ENCODE measurements at places on chromosomes 16 and 17.

GRCh38 chr16:66562409-66562808, 3.8 kb upstream of the CMTM1 start:
- no peak for DNase-seq

- no peak for DNase-seq
Observed at GRCh38 chr16:51565184-51565583, 414.1 kb upstream of the SALL1 start.

GRCh38 chr16:70685061-70685937, 554 bp downstream of the MTSS2 start:
- no peak for DNase-seq

GRCh38 chr17:63446753-63447470, 806 bp upstream of the CYB561 start:
- peak; percentile 49 for DNase-seq

DNA sequence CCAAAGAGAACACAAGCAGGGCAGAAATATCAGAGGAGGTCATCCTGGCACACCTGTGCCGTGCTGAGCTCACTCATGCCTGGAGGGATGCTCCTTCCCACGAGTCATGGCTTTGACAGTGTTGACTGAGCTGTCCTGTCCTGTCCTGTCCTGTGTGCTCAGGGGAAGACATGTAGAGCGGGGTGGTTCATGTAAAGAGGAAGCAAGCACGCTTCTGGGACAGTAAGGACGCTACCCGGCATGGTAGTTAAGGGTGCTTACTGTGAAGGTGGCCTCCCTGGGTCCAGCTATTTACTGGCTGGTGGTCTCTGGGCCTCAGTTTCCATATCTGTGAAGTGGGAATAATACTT, 398 bp downstream of the LGALS9 start:
- DNase-seq = peak; percentile 35

DNA sequence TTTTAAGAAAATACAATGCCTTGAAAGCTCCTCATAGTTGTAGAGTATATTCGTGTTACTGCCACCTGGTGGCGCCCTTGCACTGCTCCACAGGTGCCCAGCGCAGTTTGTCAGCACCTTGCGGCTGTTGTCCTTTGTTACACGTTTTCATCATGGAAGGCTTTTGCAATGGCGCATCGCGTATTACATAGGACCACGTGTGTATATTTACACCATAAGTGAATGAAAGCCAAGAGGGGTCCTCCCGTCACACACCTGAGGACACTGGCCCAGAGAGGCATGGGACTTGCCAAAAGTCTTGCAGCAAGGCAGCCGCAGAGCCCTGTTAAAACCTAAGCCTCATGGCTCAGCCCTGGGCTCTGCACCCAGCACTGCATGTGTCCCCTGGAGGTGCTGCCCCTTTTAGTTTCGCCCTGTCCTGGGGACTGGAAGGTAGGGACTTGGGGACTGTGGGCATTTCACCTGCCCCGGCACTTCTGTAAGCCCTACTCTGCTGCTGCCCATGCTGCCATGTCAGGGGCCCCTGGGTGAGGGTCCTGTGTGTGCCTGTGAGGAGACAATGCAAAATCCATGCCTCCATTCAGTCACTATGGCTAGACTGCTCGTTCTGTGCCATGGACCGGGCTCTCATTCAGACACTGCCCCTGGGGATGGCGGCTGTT, 24.3 kb downstream of the POLR3E start:
- peak; percentile 81 for DNase-seq

GRCh38 chr16:17936766-17937402, 399.7 kb downstream of the NPIPA8 start:
- DNase-seq = no peak

DNA sequence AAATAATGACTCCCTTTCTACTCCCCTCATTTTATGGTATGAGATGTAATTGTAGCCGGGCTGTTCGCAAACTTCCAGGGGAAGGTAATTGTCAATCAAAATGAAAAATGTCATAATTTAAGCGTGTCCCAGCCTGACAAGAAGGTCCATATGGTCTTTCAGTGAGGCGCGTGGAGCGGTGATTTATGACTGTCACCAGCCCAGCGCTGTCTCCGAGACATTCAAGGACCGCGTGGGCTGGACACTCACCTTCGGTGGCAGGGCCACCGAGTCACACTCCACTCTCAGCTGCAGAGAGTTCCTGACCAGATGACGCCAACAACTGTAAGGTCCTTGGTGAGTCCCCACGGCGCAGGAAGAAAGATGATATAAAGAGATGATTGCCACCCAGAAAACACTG, 157.7 kb upstream of the TNRC6C start:
- DNase-seq = no peak

GRCh38 chr17:81222620-81222905, 202 bp downstream of the CEP131 start:
- no peak for DNase-seq

GRCh38 chr16:75342308-75342811, 90.9 kb upstream of the BCAR1 start:
- DNase-seq = no peak

- no peak for DNase-seq
Observed at GRCh38 chr17:39738983-39739884, 1.5 kb downstream of the GRB7 start.

DNA sequence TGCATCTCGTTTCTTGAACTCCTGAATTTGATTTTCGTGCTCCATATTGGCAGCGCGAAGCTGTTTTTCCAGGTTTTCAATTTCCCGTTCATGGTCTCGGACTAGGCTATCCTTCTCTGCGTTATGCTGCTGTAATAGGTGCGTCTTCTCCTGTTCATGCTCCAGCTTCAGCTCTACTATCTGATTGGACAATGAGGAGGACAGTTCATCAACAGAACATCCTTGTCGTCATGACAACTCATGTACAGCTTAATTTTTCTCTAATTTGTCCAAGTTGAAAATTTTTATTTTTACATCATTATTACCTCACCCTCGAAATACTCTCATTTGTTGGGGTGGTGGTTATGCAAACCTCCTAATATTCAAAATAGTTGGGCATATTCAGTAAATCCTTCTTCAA, 289.8 kb downstream of the CEP112 start:
- no peak for DNase-seq

GRCh38 chr17:83186751-83187421, 107.5 kb downstream of the METRNL start:
- no peak for DNase-seq

GRCh38 chr16:48318630-48319029, 66.6 kb downstream of the SIAH1 start:
- DNase-seq = peak; percentile 57

DNA sequence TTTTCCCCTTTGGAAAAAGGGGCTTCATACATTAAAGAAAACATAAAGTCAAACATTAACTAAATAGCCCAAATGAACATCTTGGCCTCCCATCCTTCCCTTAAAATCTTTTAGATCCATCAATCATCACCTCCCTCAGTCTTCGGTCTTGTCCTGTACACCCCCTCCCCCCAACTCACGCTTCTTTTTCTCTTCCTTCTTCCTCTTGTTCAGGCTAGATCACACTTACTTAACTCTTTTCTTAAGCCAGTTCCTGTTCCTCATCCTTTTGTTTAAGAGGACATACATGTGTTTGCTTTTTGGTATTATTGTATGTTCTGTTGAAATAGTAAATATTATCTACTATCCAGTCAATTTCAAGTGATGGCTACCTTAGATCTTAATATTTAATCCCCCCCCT, 5.5 kb downstream of the MFSD6L start:
- no peak for DNase-seq

DNA sequence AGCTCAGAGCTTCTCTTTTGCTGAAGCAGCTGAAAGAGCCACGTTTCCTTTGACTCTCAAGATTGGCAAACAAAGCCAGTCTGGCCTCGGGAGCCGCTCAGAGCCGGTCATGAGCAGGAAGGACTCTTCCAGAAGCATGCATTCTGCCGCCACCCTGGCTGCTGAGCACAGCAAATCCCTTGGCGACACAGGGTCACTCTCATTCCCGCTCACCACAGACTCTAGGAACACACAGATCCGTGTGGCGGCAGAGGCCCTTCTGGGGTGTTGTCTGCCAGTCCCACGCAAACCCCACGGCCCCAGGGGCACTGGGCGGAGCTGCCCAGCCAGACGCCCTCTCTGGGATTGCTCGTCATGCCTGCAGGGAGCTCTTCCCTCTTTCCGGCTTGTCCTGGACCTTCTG, 157.0 kb downstream of the C16orf95 start:
- DNase-seq = no peak

DNA sequence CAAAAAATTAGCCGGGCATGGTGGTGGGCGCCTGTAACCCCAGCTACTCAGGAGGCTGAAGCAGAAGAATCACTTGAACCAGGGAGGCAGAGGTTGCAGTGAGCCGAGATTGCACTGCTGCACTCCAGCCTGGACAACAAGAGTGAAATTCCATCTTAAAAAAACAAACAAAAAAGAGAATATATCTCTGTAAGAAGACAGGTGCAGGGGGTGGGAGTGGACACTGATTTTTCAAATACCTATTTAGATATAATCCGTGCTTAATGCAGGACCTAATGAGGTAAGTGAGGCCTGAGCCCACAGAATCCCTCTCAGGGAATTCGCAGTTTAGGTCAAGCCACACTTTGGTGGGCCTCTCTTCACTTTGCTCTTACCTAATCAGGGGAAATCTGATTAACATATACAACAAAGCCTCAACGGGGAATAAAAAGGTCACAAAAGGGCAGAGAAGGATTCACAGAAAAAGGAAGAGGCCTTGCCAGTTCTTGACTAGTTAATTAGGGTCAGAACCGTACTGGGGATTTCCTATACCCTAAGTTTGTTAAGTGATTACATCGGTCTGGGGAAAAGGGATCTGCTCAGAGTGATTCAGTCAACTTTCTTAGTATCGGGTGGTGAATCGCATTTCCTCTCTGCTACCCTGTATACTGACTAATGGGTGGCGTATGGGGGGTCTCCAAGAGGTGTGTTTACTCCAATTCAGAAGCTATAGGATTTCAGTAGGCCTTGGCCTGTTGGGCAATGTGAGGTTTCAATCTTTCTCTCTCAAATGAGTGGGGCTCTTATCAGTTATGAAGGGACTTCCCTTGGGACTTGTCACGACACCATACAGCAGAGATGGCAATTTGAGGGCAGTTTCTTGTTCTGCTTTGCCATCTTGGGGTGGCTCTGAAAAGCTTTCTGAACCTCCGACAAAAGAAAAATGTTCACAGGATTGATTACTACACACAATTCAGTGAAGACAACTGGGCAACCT, 1.9 kb upstream of the NFAT5 start:
- peak; percentile 43 for DNase-seq

GRCh38 chr16:54720259-54720658, 210.4 kb upstream of the IRX5 start:
- DNase-seq = no peak

DNA sequence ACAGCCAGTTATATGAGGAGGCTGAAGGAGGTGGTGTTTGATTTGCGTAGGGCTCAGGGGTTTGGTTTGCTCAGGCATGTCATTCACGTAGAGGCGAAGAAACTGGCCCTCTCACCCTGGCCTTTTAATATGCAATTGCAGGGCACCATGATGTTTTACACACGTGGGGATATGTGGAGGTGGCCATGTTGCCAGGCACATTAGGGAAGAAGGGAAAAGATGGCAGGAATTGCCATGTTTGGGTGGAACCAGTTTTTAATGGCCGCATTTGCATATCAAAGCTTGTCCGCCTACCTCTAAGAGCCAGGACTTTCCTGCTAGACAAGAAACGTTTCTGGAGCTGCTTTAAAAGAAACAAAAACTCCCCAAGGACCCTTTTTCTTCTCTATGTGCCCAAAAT, 1483.7 kb upstream of the GOT2 start:
- DNase-seq = no peak

- no peak for DNase-seq
Observed at GRCh38 chr16:48087639-48088038, 68.2 kb downstream of the ABCC12 start.

DNA sequence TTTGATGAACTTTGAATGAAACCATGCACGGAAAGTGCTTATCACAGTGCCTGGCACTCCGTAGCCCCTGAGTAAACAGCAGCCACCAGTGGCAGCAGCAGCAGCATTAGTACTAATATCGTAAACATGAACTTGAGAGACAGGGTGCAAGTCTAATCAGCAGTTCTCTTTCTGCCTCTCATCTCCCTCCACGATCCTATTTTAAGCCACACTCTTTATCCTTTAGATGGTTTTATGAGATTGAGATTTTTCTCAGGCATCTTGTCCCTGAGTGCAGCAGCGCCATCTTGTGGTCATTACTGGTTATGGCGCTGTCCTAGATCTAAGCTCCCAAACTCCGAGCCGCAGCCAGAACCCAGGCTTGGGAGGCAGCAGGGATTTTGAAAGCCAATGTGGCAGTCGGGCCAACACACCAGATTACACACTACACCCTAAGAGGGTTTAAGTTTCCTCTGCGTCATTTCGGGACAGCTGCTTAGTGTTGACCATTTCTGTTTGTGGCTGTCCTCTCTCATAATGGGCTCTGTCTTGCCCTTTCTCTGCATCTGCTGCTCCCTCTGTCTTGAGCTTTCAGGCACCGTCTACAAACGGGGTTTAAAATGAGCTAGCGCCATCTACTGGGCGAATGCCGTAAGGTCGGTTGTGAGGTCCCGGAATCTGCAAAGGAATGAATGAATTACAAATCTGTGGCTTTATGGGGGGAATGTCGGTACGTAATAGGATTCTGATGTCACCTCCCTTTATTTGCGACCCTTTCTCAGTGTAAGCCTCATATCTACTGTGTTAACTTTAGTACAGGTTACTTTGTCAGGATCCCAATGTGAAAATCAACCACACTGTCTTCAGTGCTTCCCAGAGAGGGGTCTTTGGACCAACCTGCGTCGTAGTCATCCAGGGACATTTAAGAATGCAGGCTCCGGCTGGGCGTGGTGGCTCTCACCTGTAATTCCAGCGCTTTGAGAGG, 64.5 kb downstream of the CYLD start:
- DNase-seq = peak; percentile 88

GRCh38 chr16:52398491-52398960, 148.4 kb downstream of the TOX3 start:
- DNase-seq = no peak

DNA sequence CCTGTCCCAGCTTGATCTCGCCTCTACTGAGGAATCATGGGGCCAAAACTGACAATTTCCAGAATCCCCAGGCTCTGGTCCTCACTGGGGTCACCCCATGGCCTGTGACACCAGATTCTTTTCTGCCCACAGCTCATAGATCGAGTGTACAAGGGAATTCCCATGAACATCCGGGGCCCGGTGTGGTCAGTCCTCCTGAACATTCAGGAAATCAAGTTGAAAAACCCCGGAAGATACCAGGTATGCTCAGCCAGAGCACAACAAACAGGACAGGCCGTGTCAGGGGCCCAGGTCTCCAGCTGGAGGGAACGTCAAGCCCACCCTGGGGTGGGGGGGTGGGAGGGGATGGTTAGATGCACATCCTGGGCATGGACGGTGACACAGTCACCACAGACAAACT, 17.5 kb downstream of the USP6 start:
- DNase-seq = no peak

- DNase-seq = no peak
Observed at GRCh38 chr17:50174444-50174843, 8.6 kb downstream of the SGCA start.
